ENCODE measurements at places on chromosomes 7 and 10.

GRCh38 chr10:120559800-120560199 is 102.8 kb downstream of the PLPP4 start:
- ATAC-seq: no peak

GRCh38 chr7:2710286-2710655 is 22.3 kb downstream of the AMZ1 start:
- ATAC-seq: peak; percentile 10

- ATAC-seq: no peak
These were observed 709.7 kb upstream of the SEMA3D start for GRCh38 chr7:85896531-85896930.

- peak; percentile 95 for ATAC-seq
These were observed 863 bp downstream of the ST8SIA6 start for GRCh38 chr10:17453373-17454091.

DNA sequence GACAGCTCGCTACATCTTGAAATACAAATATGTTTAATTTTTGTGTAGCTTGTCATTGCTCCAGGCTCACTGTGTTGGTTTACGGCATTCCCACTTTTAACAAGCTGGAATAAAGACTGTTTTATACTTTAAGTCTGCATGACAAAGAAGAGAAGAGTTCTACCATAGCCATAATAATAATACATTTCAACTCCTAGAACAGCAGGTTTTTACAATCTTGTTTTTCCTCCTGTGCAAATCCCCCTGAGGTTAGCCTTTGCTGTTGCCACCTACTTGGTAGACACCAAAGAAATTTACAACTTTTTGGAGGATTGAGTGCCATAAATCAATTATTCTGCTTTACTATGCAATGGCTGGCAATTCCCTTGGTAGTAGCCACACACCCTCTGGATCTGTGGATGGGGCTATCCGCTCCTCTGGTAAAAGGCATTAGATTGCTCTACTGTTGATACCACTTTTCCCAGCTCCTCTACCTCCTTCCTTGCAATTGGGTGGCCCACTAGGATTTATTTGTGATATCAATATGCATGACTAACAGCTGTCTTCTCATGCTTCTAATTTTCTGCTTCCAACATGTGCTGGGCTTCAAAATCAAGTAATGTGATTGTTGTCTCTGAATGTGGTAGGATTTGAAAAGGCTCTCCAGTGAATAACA is 60.2 kb downstream of the SFMBT2 start:
- no peak for ATAC-seq

DNA sequence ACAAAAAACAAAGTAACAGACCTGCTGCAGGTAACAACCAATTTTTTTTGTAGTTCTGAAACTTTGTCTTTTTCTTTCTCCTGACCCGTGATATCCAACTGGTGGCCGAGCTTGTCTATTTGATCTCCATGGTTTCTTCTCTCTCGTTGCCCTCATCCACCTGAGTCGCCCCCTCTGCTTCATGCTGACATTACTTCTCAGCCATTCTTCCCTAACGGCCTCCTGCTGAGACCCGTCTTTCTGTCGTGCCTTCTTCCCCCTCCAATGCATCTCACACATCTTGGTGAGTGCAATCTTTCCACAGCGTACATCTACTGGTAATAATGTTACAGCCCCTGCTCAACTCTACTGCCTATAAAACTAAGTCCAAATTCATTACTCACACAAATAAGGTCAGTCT is 352.9 kb downstream of the RNLS start:
- no peak for ATAC-seq

GRCh38 chr10:72883861-72884260 is 9.7 kb upstream of the OIT3 start:
- no peak for ATAC-seq

DNA sequence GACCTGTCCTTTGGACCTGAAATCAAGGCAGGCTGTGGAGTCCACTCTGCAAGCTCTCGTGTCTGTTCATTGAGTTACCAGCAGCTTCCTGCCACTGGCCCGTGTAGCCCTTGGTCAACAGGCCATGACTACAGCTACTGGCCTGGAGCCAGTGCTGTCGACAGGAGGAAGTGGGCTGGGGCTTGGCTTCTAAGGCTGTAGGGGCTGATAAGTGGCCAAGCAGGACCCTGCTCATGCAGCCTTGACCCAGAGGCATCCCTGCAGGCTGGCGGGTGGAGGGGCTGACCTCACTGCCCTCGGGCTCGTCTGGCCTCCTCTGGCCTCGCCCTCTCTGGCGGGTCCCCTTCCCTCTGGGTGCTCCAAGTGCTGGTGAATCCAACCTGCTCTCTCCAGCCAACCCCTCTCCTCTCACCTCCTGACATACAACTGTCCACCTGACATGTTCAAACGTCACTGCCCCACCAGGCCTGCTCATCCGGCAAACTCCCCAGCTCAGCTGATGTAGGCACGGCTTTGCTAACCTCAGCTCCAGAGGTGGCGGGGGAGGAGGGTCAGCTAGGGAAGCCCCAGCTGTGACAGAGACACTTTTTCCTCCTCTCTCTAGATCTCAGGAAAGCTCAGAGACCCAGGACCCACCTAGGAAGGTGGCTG is 188.6 kb upstream of the LYZL2 start:
- peak; percentile 22 for ATAC-seq

- ATAC-seq: no peak
These were observed 100.8 kb downstream of the NRP1 start for GRCh38 chr10:33233635-33234034.
